ENCODE measurements at places on chromosomes 11 and 22. TPM values are rescaled to one million over a fixed set of nuclear protein-coding genes. Genes with fewer than 3 reads are reported as not detected.
A peak's percentile ranks its signal among the peaks of the same experiment; 100 is the strongest.

Gene HPX
- total RNA-seq, result not detected

Gene OLFML1
- total RNA-seq, result not detected

Gene PGA4
- total RNA-seq, result not detected

Gene MRGPRX3
- not detected for total RNA-seq

Gene LGALS12
- total RNA-seq, result not detected

Gene PIWIL4
- 0.65 TPM for total RNA-seq

Gene CRYBB2
- not detected for total RNA-seq

Gene ADM2
- 3.0 TPM for total RNA-seq

Gene MRGPRF
- total RNA-seq, result not detected

Gene CNIH2
- total RNA-seq, result 1.0 TPM

Gene GRAP2
- 34.4 TPM for total RNA-seq

Gene PIM3
- total RNA-seq, result 302 TPM

Gene APOC3
- not detected for total RNA-seq

Gene MPPED1
- total RNA-seq, result not detected

Gene TMEM121B
- total RNA-seq, result 0.17 TPM

Gene TEX54
- 0.79 TPM for total RNA-seq

Gene RASD2
- 0.09 TPM for total RNA-seq

Gene APOA1
- total RNA-seq, result not detected

Gene GNAZ
- 0.83 TPM for total RNA-seq

Gene OR51I1
- total RNA-seq, result not detected

Gene LRRC4C
- not detected for total RNA-seq

Gene OR52E8
- total RNA-seq, result not detected

DNA sequence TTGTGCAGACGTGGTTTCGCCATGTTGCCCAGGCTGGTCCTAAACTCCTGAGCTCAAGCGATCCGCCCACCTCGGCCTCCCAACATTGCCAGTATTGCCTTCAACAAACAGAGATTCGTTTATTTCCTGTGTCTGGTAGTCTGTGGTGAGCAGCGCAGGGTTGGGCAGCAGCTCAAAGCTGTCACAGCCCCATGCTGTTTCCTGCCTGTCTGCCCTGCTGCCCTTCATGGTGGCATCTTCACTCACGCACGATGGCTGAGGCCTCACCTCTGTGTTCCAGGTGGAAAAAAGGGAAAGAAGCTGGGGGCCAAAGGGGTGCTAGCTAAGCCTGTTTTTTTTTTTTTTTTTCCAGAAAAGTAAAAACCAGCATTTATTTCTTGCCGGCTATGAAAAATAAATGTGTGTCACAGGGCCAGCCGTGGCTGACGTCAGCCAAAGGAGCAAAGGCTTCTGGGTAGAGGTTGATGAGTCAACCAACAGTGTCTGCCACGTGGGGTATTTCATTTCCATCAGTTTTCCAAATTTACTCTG lies 28.8 kb downstream of the TBC1D22A start:
- H3K4me1 ChIP-seq, result peaks cover 38% of the 10 kb centered on the region
- H3K27ac ChIP-seq, result peak overlapping the region; percentile 100
- H3K27me3 ChIP-seq, result no peaks in the 10 kb centered on the region
- peak; percentile 92 for DNase-seq
- peak overlapping the region; percentile 82 for H3K4me3 ChIP-seq
- H3K36me3 ChIP-seq, result peaks cover 32% of the 10 kb centered on the region

GRCh38 chr11:6611092-6611962 lies 689 bp downstream of the TAF10 start:
- H3K27ac ChIP-seq, result peak overlapping the region; percentile 87
- no peak for DNase-seq
- peak overlapping the region; percentile 95 for H3K4me3 ChIP-seq
- peaks cover 35% of the 10 kb centered on the region for H3K4me1 ChIP-seq

DNA sequence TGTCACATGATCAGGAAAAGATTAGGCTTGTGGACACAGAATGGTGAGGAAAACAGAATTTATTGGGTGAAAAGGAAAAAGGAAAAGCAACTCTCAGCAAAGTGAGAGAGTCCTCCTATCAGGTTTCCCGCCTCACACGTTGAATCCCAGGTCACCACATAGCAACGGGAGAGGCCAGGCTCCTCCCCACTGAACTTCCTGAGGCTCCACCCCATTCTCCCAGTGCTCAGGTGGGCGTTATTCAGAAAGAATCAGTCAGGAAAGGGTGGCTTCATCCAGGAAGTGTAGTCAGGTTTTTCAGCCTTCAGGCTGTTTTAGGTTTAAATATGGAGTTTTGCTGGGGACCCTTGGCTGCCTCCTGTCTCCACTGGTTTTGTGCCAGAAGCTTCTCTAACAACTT lies 66.9 kb downstream of the SPON1 start:
- no peaks in the 10 kb centered on the region for H3K36me3 ChIP-seq
- H3K4me3 ChIP-seq, result no peak overlapping the region
- no peaks in the 10 kb centered on the region for H3K4me1 ChIP-seq
- no peak overlapping the region for H3K27ac ChIP-seq

DNA sequence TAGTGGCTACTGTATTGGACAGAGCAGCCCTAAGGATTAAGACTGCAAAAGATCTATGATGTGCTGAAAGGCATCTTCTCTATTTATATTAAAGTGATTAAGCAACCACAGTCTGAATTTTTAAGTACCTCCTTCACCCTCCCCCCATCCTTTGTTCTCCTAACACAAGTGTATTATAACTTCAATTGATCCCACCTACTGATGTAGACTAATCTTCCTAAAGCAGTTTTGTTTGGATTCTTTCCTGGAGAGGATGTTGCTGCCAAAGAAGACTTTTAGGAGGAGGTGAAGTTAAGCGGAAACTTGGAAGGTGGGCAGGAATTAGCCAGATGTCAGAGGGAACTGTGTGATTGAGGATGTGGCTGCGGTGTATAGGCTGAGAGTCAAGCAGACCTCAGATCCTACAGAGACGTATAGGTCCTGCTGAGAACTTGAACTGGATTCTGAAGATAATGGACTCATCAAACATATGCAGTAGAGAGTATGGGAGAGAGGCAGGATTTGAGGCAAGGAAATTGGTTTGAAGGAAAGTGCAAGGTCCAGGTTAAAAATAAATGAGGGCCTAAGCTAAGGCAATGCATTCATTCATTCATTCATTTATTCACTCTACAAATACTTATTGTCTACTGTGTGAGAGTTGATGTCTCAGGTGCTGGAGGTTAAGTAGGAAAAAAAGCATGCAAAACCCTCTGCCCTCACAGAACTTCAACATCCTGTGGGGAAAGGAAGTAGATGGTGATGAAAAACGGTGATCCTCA lies 5.2 kb upstream of the RASSF10 start:
- no peak overlapping the region for H3K27ac ChIP-seq
- DNase-seq, result no peak
- H3K27me3 ChIP-seq, result peaks cover 45% of the 10 kb centered on the region
- no peaks in the 10 kb centered on the region for H3K4me1 ChIP-seq

- DNase-seq, result no peak
- no peaks in the 10 kb centered on the region for H3K36me3 ChIP-seq
- H3K4me3 ChIP-seq, result no peak overlapping the region
- no peaks in the 10 kb centered on the region for H3K4me1 ChIP-seq
Observed at GRCh38 chr22:50678218-50678650, 5.6 kb downstream of the SHANK3 start.

- no peak overlapping the region for H3K4me3 ChIP-seq
- H3K4me1 ChIP-seq, result peaks cover 51% of the 10 kb centered on the region
- H3K27ac ChIP-seq, result no peak overlapping the region
- peaks cover 49% of the 10 kb centered on the region for H3K36me3 ChIP-seq
- DNase-seq, result no peak
Observed at GRCh38 chr11:74953451-74953850, 4.4 kb downstream of the SPCS2 start.

GRCh38 chr11:36142439-36142838 lies 146.8 kb downstream of the COMMD9 start:
- H3K4me1 ChIP-seq, result no peaks in the 10 kb centered on the region
- H3K36me3 ChIP-seq, result no peaks in the 10 kb centered on the region
- no peak for DNase-seq
- no peaks in the 10 kb centered on the region for H3K27me3 ChIP-seq

- no peaks in the 10 kb centered on the region for H3K27me3 ChIP-seq
- H3K27ac ChIP-seq, result peak overlapping the region; percentile 97
- peak; percentile 86 for DNase-seq
- H3K36me3 ChIP-seq, result peaks cover 67% of the 10 kb centered on the region
- peaks cover 62% of the 10 kb centered on the region for H3K4me1 ChIP-seq
Observed at GRCh38 chr11:67271541-67272284, 5.4 kb downstream of the GRK2 start.

- H3K36me3 ChIP-seq, result peaks cover 25% of the 10 kb centered on the region
- peak overlapping the region; percentile 95 for H3K4me3 ChIP-seq
- no peaks in the 10 kb centered on the region for H3K27me3 ChIP-seq
- DNase-seq, result no peak
- H3K4me1 ChIP-seq, result peaks cover 35% of the 10 kb centered on the region
Observed at GRCh38 chr11:60840470-60841430, 1.2 kb upstream of the CCDC86 start.

GRCh38 chr11:12922418-12922817 lies 86.7 kb upstream of the RASSF10 start:
- no peak overlapping the region for H3K4me3 ChIP-seq
- H3K4me1 ChIP-seq, result no peaks in the 10 kb centered on the region
- H3K27me3 ChIP-seq, result peaks cover 6% of the 10 kb centered on the region
- no peaks in the 10 kb centered on the region for H3K36me3 ChIP-seq

DNA sequence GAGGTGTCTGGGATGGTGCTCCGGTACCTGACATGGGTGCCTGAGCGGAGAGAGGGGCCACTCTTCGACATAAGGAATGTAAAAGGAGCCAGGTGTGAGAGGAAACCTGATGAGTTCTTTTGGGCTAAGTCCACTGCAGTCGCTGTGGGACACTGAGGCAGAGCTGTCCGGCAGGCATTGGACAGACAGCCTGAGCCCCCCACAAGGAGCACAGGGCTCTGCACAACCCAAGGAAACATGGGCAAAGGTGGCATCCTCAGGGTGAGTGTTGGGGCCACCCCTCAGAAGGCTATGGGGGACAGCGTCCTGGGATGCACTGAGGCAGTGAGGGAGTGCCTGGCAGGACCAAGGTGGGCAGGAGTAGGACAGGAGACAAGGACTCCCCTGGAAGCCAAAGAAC lies 57.7 kb upstream of the EMID1 start:
- no peaks in the 10 kb centered on the region for H3K36me3 ChIP-seq
- H3K4me3 ChIP-seq, result no peak overlapping the region

DNA sequence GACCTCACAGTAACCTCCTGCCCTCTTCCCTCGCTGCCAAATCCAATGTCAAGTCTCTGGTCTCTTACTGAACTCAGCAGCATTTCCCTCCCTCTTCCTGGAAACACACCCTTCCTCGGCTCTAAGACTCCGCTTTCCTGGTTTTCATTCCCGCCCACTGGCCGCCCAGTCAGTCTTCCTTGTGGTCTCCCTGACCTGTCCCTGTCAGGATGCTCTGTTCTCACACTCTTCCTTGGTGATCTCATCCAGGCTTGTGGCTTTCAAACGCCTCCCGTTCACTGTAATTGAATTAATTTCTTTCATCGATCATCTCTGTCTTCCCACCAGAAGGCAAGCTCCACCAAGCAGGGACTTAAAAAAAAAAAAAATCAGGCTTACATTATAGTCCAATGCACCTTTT lies 33.5 kb downstream of the MYO18B start:
- DNase-seq, result no peak
- H3K36me3 ChIP-seq, result peaks cover 4% of the 10 kb centered on the region
- no peaks in the 10 kb centered on the region for H3K27me3 ChIP-seq
- no peak overlapping the region for H3K4me3 ChIP-seq
- peaks cover 16% of the 10 kb centered on the region for H3K4me1 ChIP-seq

GRCh38 chr11:122100037-122100755 lies 15.8 kb downstream of the BLID start:
- H3K27me3 ChIP-seq, result peaks cover 39% of the 10 kb centered on the region
- H3K4me1 ChIP-seq, result peaks cover 7% of the 10 kb centered on the region
- DNase-seq, result no peak
- H3K36me3 ChIP-seq, result peaks cover 2% of the 10 kb centered on the region

GRCh38 chr11:11665407-11665806 lies 43.6 kb upstream of the GALNT18 start:
- DNase-seq, result peak; percentile 42
- H3K4me1 ChIP-seq, result no peaks in the 10 kb centered on the region
- no peak overlapping the region for H3K27ac ChIP-seq
- no peak overlapping the region for H3K4me3 ChIP-seq
- no peaks in the 10 kb centered on the region for H3K36me3 ChIP-seq

DNA sequence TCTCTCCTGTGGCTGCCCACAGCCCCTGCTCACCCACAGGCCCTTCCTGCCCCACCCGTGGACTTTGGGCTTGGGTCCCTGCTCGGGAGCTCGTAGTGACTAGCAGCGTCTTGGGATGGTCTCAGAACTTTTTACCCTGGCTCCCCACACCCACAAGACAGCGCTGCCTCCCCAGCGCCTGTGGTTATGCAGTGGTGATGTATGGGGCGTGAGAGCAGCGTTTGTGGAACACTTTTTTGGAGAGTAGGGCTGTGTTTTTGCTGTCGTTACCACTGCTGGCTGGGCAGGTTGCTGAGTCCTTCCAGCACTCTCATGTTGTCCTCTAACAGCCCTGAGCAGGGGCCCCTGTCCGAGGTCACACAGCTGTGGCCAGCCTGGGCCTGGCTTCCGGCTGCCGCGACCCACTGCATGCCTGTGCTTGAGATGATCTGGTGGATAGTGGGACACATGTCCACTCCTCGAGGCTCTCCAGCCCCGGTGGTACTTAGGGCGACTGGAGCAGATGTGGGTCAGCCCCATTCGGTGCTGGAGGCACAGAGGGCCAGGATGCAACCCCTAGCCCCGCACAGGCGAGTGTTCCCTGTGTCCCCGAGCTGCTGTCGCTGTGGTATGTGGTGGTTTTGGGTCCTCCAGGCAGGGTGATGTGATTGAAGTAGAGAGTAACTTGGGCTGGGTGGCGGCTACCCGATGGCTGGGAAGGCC lies 7.1 kb upstream of the GRAMD4 start:
- peak overlapping the region; percentile 93 for H3K27ac ChIP-seq
- no peaks in the 10 kb centered on the region for H3K27me3 ChIP-seq
- DNase-seq, result peak; percentile 85
- peak overlapping the region; percentile 85 for H3K4me3 ChIP-seq

DNA sequence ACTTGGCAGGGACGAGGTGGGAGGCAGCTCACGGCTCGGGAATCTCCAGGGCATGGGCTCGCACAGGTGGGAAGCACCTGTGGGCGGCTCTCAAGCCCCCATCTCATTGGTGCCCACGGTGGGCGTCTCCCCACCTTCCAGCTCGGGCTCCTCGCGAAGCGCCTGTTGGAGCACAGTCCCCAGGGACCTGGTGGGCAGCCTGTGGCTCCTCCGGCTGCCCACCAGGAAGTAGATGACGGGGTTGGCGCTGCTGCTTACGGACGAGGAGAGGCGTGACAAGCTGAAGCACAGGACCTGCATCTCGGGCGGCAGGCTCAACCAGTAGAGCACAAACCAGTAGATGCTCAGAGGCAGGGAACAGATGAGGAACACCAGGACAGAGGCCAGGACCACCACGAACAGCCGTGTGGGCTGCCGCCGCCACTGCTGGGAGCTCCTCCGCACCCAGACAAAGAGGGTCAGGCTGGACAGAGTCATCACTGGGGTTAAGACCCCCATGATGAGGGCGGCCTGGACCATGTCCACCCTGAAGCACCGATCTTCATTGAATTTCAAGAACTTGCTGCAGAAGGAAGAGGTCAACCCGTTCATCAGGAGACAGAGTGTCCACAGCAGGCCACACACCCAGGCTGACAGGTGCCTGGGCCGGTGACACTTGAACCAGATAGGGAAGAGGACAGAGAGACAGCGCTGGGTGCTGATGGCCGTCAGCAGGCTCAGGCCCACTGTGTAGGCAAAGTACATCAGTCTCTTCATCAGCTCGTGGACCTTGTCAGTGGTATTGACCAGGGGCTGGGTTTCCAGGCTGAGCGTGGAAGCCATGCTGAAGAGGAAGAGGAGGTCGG lies 633 bp downstream of the MRGPRD start:
- no peaks in the 10 kb centered on the region for H3K4me1 ChIP-seq
- no peaks in the 10 kb centered on the region for H3K36me3 ChIP-seq
- H3K27me3 ChIP-seq, result peaks cover 7% of the 10 kb centered on the region
- no peak overlapping the region for H3K4me3 ChIP-seq
- H3K27ac ChIP-seq, result no peak overlapping the region

GRCh38 chr11:70073871-70074371 lies 4.2 kb upstream of the ANO1 start:
- H3K4me1 ChIP-seq, result no peaks in the 10 kb centered on the region
- no peaks in the 10 kb centered on the region for H3K36me3 ChIP-seq
- peaks cover 62% of the 10 kb centered on the region for H3K27me3 ChIP-seq
- H3K27ac ChIP-seq, result no peak overlapping the region

Measured in activated CD4-positive, alpha-beta T cell treated with anti-CD3 and anti-CD28 coated beads, Interleukin-2, amount 10 ng/mL, durations not matched to agents 24 days and 14 days (primary cell).